ENCODE measurements at places on chromosomes 3 and 15.

- DNase-seq = no peak
Observed at GRCh38 chr3:21411058-21411457, 340.0 kb downstream of the ZNF385D start.

- DNase-seq = no peak
Observed at GRCh38 chr3:112464264-112464663, 35.0 kb downstream of the BTLA start.

DNA sequence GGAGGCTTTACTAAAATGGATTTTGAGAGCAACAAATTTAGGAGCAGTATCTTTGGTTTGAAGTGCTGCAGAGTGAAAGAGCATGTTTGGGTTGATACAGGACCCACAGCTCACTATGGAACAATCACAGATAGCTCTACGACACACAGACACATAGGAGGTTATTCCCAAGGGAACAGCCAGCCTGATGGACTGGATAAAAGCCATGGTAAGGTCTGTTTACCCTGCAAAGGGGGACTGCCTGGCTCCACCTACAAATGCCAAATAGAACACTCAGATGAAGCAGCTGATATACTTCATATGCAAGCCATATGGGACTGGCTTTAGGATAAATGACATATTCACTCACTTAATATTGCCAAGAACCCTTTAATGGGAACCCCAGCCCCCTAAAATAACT is 75.4 kb downstream of the CDC25A start:
- no peak for DNase-seq

- DNase-seq = no peak
Observed at GRCh38 chr15:77790481-77790880, 157.8 kb upstream of the LINGO1 start.

- DNase-seq = no peak
Observed at GRCh38 chr3:46742992-46743585, 25.4 kb upstream of the PRSS50 start.

DNA sequence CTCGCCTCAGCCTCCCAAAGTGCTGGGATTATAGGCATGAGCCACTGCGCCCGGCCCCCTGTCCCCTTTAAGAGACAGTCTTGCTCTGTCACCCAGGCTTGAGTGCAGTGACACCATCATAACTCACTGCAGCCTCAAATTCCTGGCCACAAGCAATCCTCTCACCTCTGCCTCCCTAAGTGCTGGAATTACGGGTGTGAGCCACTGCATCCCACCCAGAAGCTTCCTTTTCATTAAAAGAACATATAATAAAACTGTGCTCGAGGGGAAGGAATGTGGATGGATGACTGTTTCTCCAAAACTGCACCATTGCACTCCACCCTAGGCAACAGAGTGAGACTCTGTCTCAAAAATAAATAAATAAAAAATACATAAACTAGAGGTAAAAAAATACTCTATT is 70.1 kb downstream of the NCEH1 start:
- no peak for DNase-seq

DNA sequence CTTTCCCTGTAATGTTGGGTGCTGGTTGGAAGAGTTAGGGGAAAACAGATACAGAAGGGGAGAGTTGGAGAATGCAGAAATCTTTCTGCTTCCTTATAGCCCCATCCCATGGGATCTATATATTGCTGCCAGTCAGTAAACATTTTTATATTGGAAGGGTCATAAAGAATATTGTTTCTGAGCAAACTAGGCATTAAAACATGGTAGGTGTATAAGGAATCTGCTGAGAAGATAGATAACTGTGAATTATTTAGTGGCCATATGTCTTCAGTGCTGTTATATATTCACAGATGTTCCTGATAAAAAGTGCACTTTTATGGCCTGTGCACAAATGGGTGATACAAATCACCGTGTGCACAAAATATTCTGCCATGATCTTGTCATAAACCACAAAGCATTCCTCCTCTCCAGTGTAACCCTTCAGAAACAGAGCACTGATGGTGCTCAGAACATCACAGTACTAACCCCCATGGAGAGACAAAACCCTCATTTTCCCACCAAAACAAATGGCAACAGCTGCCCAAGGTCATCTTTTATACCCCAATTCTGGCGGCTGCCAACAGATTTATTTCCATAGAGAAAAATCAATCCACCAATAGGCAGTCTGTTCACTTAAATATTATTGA is 269.3 kb downstream of the SLC9A9 start:
- DNase-seq = no peak

DNA sequence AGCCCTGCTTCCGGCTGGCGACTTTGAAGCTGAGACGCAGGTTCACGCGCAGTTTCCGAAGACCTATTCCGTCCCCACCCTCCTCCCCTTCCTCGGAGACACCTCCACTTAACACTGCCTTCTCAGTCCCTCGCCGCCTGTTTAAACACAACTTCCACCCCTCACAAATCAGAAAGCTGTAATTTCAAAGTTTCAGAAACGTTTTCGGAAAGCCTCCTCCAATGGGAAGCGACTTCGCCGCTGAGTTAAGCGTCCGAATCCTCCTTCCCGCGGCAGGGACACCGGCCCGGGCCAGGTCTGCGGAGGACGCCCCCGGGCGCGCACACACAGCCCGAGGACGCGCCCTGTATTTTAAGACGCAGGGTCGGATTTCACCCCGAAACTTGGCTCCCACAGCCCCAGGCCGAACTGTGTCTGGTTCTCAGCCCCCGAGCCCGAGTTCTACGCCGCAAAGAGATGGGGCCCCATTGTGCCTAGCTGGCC is 559 bp upstream of the LRRN1 start:
- no peak for DNase-seq

DNA sequence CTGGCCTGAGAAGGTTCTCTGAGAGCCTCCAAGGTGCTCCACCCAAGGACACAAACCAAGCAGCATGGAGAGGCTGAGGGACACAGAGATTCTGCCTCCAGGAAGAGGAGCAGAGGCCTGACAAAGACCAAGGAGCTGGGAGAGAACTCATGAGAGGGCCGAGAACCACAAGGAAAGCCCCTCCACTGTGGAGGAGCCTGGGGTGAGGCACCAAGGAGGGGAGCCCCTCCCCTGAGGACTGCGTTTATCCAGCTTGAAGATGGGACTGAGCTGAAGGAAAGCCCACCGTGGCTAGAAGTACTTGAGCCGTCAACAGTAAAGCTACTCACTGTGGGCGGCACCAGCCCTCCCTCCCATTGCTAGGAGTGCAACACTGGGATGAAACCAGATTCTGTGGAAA is 63.1 kb upstream of the MEF2A start:
- no peak for DNase-seq

- no peak for DNase-seq
Observed at GRCh38 chr3:179451265-179452175, at the start of gene GNB4. Gene GNB4 (minus strand): TSS chr3:179451470. CDS start chr3:179426200, 25,270 bp downstream.

DNA sequence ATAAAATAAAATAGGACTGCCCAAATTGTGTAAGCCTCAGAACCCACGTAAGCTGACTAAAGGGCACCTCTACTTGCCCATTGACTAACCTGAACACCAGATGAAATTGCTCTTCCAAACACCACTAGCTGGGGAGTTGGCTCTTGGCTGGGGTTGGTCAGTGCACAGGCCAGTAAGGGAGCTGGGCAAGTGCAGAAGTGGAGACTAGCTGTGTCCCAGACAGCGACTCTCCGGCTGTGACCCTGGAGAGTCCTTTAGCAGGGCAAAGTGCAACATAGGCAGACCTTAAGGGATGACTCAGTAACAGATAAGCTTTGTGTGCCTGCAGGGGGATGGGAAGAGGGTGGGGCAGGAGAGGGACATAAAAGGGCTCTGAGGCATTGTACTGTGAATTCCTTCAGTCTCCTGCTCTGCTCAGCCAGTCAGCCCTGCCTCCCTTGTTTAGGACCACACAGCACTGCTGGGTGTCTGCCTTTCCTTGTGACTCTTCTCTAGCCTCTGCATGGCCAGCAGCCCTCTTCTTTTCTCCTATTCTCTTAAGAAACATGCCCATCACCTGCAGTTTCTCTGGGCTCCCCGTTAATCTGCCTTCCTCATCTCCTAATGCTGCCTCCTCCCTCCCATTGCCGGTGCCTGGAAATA is 13.2 kb downstream of the NR1I2 start:
- no peak for DNase-seq

DNA sequence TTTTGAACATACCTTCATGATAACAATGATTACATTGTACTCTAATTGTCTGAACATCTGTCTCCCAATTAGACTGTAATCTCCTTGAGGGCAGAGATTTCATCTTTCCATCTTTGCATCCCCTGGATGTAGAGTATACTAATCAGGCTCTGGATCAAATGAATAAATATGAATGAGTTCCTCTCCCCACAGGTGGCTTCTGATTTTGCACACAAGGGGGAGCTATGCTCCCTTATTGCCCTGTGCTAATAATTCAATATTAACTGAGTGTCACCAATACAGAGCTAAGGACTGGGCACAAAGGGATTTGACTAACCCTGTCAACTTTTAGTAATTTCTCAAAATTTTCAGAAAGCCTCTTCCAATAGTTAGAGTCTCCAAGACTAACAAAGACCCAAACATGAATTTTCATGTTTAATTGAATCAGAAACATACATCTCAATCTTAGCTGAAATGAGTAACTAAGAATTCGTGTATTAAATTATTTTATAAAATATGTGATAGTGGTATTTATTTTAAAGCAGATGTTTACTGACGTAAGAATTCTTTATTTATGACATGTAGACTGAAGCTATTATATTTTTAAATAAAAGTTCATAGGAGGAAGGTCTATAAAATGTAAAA is 3.0 kb downstream of the DUOXA1 start:
- DNase-seq = no peak

DNA sequence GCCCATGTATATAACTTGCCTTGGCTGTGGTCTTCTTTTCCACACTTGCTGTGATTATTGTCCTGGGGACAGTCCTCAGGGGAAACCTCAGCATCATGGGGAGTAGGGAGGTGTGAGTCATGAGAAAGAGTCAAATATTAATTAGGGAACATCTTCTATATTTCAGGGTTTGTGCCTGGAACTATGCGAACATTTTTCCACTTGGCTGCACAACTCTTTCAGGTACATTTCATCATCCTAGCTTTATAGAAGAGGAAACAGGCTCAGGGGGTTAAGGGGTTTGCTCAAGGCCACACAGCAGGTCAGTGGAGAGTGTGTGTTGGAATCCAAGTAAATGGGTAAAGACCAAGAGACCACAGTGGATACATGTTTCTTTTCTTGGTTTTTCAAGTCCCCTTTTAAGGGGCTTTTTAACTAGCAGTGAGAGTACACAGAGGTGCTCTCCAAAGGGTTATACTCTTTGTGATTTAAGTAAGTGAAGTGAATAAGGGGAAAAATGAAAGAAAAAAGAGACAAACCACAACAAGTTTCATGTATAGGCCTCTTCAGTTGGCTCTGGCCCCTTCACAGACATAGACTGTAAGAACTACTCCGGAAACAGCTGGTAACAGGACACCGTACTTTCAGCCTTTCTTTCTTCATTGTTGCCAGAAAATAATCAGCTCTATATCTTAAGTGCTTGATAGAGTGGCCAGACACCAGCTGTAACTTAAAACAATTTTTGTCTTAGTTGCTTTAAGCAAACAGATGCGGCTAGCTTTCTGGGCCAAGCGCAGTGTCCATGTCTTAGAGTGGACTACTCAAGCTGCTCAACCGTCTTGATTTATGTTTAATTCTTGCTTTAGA is 64.6 kb downstream of the EEFSEC start:
- no peak for DNase-seq

DNA sequence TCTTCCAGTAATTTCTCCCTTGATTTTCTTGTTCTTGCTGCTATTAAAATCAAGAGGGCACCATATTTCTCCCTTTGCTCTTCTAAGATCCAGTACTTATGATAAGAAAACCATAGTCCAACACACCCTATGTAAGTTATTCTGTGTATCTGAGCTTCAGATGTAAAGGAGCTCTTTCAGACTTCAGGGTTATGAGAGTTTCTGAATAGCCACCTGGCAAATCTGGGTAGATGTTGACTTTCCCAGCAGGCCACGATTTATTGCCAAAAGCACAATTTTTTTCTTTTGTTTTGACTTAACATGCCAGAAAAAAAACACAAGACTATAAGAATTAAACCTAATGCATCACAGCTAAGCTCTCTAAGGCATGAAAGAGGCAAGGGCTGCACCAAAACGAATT is 1045.0 kb downstream of the FHIT start:
- DNase-seq = no peak

- no peak for DNase-seq
Observed at GRCh38 chr3:58697561-58697960, 31.0 kb upstream of the FAM3D start.

DNA sequence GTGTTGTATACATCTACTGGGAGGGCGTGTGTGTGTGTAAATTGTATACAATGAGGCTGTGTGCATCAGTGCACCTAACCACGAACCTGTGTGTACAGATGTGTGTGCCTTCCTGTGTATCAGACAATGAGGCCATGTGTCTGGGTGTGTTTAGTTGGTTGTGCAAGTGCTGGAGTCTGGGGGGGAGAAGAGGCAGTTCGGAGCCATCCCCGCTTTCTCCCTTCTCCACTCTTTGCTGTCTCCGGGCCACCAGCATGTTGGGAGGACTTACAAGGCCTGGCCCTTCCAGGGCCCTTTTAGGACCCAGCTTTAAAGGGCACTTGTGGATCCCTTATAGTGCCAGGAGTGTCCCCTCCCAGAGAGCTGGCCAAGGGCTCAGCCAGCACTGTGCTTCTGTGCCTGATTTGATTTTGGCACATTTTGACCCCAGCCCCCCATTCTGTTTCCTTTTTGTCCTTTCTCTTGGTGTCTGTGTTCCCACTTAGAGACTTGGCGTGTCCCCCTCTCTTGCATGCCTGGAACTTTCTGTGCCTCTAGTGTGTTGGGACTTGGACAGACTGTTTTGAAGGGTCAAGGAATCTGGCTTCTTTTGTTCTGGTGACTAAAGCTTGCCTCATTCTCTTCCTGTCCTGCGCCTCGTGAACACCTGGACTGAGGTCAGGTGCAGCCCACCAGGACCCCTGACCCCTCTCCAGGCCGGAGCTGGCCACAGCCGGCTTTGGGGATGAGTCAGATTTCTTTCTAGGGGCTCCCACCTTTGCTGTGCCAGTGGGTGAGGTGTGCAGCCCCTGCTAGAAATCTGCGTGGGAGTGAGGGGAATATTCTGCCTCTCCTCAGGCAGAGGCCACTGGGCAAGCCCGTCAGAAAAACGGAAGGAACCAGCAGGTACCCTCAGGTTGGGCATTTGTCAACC is 1.5 kb downstream of the CTDSPL start:
- DNase-seq = no peak

DNA sequence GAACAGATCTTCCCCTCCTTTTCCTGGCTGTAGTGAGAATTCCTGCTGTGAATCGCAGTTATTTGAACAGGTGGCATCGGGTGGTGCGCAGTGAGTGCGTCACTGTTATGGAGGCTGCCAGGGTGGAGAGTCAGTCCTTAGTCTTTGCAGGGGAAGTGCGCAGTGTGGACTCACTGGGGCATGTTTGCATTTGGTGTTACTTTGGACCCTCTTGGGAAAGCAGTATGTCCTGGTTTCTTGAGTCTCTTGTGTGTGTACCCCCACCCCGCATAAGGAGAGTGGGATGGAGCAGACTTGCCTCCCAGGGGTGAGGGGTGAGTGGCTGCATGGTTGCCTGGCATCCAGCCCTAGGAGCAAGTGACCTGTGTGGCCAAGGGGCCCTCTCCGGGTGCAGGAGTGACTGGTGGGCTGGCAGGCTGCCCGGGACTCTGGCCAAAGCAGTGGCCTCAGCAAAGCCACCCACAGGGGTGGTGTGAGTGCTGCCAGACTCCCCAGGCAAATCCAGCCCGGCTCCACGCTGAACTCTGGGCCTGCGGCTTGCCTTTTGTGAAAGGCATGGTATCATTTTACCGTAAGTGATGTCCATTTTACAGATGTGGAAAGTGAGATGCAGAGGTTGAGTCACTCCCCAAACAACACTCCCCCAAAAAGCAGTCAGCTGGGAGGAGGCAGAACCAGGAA is 46.4 kb downstream of the DNASE1L3 start:
- no peak for DNase-seq

All from stimulated activated CD4-positive, alpha-beta T cell treated with anti-CD3 and anti-CD28 coated beads, Interleukin-12 subunit alpha, Interleukin-12 subunit beta, amount 100 ng/mL, for 24 hours (primary cell).